T1000 (cell line): ENCODE measurements at places on chromosomes 2 and 18.

DNA sequence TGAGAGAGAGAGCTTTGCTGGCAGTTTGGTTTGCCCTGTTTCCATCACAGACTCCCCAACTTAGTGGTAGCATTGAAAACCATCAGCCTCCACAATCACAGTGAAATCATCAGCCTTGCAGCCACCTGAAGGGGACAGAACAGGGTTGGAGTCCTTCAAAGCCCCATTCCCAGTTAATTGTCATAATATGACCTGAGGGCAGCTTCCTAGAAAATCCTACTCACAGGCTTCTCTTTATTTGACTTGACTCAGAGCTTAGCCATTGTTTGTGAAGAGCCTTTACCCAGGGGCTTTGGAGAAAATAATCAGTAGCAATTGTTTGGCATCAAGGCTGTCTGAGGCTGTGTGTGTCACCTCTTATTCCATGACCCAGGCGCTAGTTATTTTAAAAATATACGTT, 308.7 kb downstream of the CBLN2 start:
- DNase-seq: no peak

DNA sequence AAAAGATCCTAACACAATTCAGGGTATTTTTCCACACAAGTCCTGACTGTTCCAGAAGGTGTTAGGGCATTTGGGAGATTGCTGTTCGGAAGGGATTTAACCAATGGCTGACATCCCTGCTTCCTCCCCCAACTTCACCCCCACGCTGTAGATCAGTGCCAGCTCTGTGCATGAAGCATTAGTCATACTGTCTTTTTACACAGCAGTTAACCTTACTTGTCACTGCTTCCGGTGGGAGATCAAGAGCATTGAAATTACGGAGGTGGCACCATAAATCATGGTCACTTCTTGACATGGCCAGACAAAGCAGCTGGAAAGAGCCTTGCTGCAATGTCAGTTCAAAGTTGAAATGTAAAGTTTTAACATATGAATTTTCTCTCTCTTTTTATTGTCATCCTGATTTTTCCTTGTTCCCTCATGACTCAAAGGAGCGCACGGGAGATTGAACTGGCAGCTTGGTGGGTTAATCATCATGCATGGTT, 70.2 kb downstream of the HRH4 start:
- peak; percentile 7 for DNase-seq

DNA sequence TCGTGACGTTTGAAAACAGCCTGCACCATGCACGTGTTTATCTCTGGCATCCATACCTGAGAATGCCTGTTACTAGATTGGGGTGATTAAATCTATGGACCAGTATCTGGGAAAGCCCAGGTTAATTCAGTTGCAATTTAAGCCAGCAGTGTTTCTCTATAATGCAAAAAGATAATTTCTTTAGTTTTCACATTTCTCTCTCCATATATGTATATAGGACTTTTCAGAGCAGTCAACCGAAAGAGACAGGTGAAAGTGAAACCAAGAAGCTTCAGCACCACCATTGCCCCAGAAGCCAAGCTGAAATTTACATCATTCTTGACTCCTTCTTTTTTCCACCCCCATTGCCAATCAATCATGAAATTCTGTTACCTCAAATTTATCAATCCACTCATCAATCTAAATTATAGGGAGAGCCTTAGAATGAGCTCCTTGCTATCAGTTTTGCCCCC, 2.7 kb upstream of the LRP2 start:
- DNase-seq: no peak

DNA sequence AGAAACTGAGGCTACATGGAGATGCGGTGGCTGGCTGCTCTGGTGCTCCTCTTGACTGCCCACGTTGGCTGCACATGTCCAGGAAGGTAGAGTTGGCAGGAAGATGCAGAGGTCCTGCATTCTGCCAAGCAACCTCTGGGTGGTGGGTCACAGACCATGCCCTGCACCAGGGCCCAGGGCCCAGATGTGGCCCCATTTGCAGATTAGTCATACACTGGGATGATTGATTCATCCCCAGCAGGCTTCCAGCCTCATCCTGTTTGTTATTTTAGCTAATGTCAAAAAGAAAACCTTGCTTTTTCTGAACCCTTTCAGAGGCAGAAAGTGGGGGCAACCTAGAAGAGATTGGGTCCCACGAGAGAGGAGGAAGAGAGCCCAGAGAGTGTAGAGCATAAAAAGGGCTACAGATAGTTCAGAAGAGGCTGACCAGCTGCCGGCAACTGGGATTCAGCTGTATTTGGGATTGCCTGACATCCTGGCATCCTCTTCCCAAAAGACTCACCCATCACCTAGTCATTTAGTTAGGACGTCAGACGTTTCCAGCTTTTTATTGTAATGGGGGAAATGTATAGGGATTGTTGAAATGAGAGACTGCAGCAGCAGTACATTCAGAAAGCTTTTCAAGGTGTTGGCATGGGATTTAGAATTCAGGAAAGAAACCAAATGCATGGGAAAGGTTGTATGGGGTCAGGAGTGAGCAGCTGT, 101.9 kb downstream of the CTIF start:
- no peak for DNase-seq

GRCh38 chr2:102484310-102485061, 11.5 kb downstream of the SLC9A4 start:
- no peak for DNase-seq

DNA sequence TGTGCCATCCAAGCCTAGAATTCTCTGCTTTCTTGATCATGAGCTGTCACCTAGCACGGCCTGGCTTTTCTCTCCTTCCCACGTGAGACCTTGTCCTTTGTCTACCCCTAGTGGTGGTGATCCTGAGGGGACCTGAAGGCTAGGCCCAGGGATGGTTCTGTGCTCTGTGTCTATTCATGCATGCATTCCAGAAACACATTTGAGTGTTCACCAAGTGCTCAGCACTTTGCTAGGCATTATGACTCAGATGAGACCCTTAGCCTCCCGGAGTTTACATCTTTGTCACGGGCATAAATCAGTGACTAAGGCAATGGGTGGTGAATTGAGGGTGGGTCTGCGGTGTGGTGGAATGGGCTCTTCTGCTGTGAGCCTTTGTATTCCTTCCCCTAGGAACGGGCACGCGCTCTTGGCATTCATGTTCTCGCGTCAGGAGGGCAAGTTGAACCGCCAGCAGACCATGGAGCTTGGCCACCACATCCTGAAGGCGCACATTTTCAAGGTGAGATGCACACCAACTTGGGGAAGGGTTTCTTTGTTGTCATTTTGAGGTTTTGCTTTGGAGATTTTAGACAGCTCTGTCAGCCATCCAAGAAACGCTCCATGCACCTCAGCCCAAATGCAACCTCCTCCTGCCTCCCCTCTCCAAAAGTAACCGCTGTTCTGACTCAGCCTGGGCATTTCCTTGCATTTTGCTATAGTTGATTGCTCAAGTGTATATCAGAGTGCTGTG, 100.9 kb downstream of the WDSUB1 start:
- no peak for DNase-seq

DNA sequence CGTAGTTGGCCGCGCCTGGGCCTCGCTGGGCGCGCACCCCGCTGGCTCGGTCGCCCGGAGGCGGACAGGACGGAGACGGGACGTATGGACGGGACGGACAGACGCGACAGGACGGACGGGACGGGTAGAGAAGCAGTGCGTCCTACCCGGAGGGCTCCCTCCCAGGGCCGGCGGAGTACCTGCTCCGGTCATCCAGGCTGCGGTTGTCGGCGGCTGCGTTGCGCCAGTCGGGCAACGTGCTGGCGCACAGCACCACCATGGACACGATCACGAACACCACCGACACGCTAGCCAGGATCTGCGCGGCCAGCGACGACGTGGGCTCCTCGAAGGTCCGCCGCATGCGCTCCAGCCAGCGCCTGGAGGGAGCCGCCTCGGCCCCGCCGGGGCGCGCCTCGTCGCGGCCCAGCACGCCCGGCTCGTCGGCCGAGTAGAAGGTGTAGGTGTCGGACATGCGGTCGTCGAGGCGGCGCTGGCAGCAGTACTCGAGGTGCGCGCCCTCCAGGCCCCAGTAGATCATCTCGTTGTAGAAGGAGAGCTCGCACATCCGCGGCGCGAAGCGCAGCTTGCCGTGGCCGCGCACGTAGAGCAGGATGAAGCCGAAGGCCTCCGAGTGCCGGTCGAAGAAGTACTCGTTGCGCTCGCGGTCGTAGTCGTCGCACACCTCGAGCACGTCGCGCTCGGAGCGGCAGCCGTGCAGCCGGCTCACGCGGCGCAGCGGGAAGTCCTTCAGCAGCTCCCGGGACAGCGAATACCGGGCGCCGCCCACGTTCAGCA, 903 bp downstream of the KCNG3 start:
- no peak for DNase-seq

- no peak for DNase-seq
Observed at GRCh38 chr2:242017086-242017485, 147.6 kb downstream of the RTP5 start.

DNA sequence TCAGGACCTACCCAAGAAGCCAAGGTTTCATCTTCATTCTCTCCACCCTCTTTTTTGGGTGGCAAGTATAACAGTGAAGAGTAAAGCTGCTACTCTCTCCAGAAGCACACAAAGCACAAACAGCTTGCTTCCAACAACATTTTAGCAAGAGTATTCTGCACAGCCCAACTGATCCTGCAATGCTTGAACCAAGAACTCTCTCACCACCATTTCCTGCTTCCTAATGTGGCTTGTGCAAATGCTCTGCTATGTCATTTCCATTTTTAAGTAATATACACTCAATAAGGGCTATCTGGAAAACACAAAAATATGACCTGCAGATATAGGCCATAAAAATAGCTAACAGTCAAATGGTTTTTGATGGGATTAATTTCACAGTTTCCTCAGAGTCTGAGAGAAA, 24.1 kb upstream of the IHH start:
- DNase-seq: no peak

DNA sequence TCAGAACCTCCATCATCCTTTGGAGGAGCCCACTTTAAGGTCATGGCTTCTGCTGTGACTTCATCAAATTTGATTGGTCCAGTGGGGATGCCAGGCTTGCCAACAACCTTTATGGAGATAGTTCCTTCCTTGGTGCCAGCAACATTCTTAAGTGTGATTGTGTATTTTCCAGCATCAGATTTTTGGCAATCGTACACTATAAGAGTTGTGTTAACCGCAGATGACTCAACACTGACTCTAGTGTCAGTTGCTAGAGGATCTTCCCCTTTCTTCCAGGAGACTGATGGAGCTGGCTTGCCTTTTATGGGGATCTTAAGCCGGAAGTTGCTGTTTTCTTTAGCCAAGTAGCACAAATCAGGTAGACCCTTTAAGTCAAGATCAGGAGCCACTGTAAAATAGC, 98.7 kb downstream of the PLEKHA3 start:
- DNase-seq: no peak

DNA sequence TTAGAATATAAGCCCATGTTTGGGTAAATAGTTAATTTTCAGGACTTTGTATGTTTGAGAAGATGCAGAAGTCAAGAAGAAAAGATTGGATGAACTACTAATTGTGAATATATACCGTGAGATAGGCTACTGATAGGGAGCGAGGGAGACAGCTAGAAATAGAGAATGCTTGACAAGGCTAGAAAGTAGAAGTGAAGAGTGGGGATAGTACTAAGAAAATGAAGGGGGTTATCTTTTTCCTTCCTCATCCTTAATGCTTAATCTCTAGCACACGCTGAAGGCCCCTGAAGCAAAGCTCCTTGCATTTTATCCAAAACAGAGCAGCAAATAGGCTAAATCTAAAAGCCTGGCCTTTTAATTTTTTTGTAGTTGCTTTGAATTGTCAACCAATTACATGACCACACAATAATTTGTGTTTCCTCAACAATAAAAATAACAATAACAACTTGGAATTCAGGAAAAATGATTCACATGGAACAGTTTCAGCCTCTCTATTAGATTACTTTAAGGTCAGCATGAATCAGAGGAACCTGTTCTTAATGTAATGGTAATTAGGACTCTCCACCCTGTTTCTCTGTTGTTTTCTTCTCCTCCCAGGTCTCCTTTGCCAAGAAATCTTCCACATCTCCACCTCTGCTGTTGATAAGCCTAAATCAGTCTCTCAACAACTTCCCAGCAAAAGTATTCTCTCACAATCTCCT, 1071.3 kb upstream of the ZEB2 start:
- no peak for DNase-seq

DNA sequence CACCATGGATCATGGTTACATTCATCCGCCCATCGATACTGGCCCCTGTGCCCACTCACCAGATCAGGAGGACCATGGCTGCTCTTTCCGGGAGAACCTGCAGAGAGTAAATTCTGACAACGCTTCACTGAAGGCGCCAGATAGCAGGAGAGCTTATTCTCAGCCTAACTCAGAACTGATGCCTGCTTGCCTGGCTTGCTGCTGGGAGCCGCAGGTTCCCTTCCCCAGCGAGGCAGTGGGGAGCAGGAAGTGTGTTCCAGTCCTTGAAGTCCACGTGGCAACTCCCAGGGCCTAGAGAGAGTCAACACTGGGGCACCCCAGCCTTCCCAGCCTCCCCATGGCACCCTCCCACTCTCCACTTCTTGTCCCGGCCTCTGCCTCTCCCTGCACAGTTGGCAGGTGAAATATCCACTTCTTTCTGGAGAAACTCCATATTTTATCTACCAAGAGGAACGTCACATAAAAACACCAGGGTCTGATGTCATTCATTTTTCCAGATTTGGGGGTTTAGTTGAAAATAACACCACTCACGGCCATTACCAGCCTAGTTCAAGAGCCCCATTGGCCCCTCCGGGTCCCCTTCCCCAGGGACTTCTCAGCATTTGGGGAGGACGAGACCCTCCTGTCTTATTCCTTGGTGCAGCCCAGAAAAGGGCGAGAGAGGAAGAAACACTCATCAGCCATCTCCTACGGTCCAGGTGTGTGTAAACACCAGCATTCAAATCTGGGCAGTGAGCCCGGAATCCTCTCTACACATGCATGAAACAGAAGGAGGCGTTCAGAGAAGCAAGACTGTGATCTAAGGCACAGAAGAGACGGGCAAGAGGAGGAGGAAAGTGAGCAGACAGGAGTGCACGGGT, 3.5 kb upstream of the TUBB6 start:
- no peak for DNase-seq

DNA sequence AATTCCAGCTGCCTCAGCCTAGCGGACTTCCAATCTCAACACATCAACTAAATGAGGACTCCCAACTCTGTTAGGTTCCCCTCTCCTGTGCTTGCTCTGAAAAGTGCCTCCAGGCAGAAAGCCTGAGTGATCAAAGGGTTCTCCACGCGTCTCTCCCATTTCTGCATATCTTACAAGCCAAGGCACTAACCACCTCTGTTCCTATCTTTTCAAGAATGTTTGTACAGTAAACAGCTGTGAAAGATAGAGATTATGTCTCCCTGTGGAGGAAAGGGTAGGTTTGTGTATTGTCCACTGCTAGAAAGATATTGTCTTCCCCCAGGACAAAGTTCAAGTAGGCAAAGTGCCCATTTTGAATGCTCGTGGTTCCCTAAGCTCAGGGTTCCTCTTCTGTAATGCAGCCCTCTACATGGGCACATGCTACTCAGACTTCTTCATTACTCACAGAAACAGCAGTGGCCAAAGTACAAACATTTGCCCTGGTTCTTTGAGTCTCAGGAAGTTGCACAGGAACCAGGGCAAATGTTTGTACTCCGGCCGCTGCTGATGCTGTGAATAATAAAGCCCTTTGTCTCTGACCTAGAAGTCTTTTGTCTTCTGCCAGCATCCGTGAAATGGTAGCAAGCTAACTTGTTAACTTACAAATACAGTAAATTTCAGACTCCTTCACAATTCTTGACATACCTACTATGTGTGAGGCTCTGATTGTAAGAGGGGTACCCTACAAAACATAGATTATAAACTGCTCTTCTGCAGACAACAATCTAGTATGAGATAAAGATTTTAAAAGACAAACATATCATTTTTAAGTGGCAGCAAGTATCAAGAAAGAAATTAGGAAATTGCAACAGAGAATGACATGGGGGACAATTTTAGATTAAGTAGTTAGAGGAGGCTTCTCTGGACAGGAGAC, 44.5 kb downstream of the PKDCC start:
- no peak for DNase-seq

GRCh38 chr18:74652392-74652988, 54.8 kb downstream of the ZNF407 start:
- DNase-seq: no peak
